AG09309 (cell line): ENCODE measurements at places on chromosomes 16 and 17.

- no peak for DNase-seq
Measured at GRCh38 chr17:66620528-66620927, 214.4 kb upstream of the CACNG5 start.

GRCh38 chr17:20010099-20010863 is 1.1 kb downstream of the SPECC1 start:
- DNase-seq, result peak; percentile 43

- no peak for DNase-seq
Measured at GRCh38 chr17:79777120-79777893, 641 bp upstream of the CBX2 start.

GRCh38 chr16:81716478-81717225 is 62.4 kb upstream of the PLCG2 start:
- no peak for DNase-seq

- DNase-seq, result no peak
Measured at GRCh38 chr16:73062743-73063733, 15.1 kb upstream of the ZFHX3 start.

DNA sequence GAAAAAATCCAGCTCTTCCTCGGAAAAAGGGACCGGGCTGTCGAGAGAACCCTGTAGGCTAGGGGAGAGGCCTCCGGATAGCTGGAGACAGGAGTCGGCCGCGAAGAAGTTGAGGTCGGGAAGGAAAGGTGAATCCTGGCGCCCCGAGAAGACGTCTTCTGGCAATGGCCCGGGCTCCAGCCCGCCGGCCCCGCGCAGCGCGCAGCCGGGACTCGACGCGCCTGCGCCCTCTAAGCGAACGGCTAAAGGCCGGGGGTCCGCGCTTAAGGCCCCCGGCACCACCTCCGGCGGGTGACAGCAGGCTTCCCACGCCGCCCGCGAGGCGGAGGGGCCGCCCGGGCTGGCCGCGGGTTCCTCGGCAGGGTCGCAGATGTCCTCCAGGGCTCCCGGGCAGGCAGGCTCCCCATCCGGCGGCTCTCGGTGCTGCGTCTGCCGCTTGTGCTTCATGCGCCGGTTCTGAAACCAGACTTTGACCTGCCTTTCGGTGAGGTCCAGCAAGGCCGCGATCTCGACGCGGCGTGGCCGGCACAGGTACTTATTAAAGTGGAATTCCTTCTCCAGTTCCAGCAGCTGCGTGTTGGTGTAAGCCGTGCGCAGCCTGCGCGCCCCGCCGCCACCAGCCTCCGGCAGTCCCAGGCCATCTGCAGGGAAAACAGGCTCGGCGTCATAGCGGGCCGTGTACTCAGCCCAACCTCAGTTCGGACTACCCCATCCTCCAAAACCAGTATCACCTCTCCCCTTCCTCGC is 1.6 kb downstream of the HOXB2 start:
- no peak for DNase-seq

DNA sequence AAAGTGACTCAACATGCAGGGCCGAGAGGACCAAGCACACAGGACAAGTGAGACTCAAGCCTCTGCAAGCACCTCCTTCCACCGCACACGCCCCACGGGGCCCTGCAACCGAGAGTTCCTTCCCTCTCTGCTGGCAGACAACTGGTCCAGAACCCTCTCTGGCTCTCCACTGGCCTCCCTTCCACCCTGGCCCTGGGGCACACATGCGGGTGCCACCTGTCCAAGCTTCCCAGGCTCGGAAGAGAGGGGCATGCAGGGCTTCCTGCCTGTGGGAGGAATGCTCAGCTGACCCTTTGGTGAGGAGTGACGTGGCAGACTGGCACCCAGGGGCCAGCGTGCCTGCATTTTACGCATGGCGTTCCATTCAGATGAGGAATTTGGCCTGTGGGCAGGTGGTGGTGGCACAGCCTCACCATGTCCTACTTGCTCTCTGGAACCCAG is 59.8 kb downstream of the PIPOX start:
- DNase-seq, result no peak

DNA sequence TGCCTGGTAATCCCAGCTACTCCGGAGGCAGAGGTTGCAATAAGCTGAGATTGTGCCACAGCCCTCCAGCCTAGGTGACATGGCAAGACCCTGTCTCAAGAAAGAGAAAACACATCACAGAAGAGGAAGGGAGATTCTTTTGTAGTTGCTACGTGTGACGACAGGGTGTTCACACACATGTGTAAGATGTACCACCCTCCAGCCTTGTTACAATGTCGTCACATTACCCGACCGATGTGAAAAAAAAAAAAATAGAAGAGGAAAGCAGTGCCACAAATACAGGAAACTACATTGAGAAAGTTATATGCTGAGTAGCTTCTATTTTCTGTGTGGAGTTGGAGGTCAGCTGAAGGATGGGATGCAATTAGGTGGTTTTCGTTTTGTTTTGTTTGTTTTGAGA is 56.0 kb downstream of the CLUH start:
- no peak for DNase-seq

DNA sequence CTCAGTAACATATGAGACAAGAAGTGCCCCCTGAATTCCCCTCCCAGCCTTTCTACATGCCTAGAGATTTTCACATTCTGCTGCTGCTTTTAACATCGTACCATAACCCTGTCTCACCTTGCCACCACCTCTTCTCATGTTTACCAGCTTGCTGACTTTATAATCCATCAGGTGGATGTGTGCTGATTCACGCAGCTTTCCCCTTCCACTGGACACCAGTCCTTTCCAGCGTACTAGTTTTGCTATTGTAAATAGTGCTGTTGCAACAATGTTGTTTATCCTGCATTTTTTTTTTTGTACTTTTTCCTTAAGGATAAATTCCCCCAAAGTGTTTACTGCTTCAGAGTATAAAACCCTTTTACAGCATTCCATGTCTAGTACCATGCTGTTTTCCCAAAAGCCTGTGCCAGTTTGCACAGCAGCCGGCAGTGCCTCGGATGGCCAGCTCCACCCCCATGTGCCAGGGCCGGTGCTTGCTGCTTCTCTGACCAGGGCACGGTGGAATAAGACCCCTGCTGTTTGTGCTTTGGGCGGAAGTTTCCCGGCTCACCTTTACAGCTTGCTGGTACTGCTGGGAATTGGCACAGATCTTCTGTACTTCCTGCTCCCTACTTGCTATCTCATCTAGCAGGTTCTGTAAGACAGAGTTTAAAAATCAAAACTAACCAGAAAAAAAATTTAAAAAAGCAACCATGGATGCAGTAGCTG is 41.3 kb downstream of the UBN1 start:
- no peak for DNase-seq

- no peak for DNase-seq
Measured at GRCh38 chr17:45436161-45436560, 3.5 kb upstream of the ARHGAP27 start.

DNA sequence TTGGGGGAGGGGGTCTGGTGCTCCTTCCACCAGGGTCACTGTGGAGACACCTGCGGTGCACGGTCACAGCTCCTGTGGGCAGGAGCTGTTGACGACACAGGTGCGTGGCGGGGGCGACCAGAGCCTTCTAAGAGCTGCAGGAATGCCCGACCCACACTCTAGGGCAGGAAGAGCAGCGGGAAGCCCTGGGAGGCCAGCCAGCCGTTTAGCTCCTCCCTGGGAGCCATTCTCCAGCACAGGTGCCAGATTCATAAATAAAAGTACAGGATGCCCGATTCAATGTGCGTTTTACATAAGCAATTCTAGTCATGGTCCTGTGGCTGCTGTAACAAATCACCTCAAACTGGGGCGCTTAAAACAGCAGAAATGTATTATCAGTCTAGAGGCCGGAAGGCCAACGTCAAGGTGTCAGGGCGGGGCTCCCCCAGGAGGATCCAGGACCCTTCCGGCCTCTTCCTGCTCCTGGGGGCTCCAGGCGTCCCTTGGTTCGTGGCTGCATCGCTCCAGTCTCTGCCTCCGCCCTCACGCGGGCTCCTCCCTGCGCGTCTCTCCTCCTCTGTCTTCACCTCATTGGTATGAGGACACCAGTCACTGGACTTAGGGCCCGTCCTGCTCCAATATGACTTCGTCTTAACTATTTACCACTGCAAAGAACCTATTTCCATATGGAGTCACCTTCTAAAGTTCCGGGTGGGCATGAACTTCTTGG is 155.4 kb downstream of the FOXL1 start:
- no peak for DNase-seq

- DNase-seq, result no peak
Measured at GRCh38 chr17:81713004-81713555, 996 bp downstream of the SLC25A10 start.

- DNase-seq, result no peak
Measured at GRCh38 chr17:66185862-66186261, 6.1 kb downstream of the CEP112 start.
